ENCODE measurements at places on chromosomes 3 and 15.

DNA sequence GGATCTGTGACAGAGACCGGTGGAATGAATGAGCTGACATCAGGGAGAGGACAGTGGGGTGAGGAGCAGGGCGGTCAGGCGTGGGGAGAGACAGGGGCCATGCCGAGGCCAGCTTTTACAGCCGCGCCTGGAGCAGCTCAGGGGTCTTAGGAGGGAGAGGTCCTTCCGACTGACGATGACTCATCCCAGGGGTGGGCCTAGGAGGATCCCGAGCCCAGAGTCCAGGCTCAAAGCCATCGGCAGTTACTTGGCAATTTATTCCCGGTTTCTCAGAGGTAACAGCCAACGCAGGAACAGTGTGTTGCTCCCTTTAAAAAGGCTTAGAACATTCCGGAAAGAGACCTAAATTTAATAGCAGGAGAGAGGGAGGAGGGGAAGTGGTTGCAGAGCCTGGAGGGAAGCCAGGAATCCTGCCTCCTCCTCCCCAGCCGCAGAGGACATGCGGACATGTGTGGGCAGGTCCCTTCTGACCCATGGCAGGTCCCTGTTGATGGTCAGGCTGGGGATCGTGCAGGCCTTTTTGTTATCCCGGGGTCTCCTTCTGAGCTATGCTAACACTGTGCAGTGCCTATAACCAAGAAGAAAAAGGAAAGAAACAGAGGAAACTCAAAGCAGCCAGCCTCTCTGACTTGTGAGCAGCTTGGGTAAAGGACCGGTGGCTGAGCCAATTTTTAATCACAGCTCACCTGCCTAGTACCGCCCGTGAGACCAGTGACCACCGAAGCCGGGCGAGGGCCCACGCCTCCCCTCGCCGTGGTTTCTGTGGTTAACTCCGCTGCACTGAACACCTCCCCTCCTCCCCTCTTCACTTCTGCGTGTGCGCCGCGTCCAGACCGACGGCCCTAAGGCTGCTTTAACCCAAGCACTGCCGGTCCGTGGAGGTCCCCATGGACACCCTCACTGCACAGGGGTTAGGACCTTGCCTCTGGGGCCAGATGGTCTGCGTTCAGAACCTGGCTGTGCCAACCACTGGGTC, 392.4 kb upstream of the PROK2 start:
- DNase-seq: no peak

- peak; percentile 97 for DNase-seq
Measured at GRCh38 chr15:63107895-63108546, 13.6 kb upstream of the LACTB start.

DNA sequence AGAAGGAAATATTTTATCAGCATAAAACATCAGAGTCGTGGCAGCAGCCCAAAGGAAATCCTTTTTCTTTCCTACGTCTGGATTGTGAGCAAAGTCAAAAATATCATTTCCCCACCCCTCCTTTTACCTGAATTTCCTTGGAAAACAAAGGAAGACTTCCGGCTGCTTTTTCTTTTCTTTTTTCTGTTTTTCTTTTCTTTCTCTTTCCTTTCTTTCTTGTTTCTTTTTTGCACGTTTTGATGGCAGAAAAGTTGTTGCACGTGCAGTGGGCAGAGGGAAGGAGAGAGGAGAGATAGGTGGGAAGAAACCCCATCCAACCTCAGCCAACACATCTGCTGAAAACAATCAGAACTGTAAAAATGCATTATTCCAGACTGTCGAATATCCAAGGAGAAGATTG, 544 bp upstream of the MYO1E start:
- no peak for DNase-seq

GRCh38 chr15:72740219-72740618, 43.3 kb downstream of the ADPGK start:
- DNase-seq: no peak

DNA sequence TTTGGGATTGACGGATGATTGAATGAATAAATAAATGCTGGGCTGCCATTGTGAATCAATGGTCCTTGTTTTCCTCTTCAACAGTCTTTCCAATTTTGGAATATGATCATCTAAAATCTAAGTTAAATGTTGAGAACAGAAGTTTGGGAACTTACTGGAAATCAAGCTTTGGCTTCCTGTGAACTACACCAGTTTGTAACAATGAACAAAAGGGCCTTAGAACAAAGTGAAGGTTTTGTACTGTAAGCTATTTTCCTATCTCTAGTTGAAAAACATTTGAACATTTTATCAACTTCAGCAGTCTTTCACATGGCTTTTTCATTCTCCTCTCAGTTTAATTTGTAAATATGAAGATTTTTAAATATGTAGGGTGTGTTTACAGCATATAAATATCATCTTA, 66.3 kb downstream of the RUBCN start:
- no peak for DNase-seq

Data from retinal pigment epithelial cell (primary cell).